ENCODE measurements at places on chromosomes 3 and 15.

- no peak for DNase-seq
Observed at GRCh38 chr3:38383156-38383875, 36.7 kb downstream of the XYLB start.

GRCh38 chr3:16697443-16698147 is 92.4 kb upstream of the DAZL start:
- no peak for DNase-seq

GRCh38 chr3:31968927-31969418 is 12.1 kb downstream of the OSBPL10 start:
- no peak for DNase-seq

GRCh38 chr3:116386168-116386567 is 59.1 kb downstream of the LSAMP start:
- DNase-seq = no peak

GRCh38 chr3:119395923-119396358 is 67.5 kb downstream of the TMEM39A start:
- DNase-seq = no peak

DNA sequence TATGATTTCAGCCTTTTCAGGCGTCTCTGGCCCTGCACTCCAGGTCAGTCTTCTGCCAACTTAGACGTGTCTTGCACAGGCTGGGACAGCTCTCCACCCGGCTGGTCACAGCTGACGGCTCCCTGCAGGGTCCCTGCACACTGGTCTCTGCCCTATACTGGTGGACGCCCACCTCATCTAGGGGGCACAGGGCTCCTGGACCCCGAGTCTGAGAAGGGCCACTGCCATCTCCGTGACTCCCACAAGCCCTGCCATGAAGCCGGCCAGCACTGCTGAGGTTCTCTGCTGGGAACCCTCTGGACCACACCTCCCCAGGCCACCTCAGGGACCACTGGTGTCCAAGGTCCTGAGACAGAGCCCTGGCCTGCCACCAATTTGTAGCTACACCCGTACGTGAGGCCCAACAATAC is 40.5 kb downstream of the CYFIP1 start:
- DNase-seq = no peak

DNA sequence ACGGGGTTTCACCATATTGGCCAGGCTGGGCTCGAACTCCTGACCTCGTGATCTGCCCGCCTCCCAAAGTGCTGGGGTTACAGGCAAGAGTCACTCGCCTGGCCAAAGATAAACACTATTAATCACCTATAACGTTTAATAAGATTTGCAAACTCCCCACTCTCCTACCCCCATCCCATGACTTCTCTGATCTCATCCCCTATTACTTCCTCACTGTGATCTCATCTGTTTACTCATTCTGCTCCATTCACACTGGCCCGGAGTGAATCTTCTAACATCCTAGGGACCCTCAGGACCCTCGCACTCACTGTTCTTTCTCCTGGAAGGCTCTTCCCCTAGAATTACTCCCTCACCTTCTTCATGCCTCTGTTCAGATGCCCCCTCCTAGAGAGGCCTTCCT is 78.9 kb downstream of the DGKG start:
- DNase-seq = no peak

DNA sequence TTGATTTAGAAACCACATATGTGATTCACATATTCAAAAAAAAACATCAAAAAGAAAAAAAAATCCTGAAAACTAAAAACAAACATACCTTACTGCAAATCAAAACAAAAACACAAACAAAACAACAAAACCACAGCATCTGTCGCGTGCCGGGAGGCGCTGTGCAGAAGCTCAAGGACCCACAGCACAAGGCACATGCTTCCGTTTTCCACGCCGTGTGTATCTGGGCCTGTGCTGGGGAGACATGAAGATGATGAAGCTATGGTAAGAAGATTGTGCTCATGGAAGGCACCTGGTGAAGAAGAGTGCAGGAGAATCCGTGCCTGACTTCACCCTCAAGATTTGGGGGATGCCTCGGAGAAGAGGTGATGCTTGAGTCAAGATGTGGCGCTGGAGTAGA is 788.9 kb upstream of the ARRDC4 start:
- DNase-seq = no peak

DNA sequence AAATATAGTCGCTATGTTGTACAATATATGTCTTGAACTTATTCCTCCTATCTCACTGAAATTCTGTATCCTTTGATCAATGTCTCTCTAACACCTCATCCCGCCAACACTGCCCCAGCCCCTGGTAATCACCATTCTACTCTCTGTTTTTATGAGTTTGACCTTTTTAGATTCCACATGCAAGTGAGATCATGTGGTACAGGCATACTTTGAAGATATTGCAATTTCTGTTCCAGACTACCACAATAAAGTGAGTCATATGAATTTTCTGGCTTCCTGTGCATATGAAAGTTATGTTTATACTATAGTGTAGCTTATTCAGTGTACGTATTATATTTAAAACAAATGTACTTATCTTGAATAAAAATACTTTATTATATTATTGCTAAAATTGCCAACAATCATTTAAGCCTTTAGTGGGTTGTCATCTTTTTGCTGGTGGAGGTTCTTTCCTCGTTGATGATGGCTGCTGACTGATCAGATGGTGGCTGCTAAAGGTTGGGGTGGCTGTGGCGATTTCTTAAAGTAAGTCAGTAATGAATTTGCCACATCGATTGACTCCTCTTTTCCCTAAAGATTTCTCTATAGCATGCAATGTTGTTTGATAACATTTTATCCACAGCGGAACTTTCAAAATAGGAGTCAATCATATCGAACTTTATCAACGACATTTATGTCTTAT is 257.2 kb downstream of the NFKBIZ start:
- no peak for DNase-seq

DNA sequence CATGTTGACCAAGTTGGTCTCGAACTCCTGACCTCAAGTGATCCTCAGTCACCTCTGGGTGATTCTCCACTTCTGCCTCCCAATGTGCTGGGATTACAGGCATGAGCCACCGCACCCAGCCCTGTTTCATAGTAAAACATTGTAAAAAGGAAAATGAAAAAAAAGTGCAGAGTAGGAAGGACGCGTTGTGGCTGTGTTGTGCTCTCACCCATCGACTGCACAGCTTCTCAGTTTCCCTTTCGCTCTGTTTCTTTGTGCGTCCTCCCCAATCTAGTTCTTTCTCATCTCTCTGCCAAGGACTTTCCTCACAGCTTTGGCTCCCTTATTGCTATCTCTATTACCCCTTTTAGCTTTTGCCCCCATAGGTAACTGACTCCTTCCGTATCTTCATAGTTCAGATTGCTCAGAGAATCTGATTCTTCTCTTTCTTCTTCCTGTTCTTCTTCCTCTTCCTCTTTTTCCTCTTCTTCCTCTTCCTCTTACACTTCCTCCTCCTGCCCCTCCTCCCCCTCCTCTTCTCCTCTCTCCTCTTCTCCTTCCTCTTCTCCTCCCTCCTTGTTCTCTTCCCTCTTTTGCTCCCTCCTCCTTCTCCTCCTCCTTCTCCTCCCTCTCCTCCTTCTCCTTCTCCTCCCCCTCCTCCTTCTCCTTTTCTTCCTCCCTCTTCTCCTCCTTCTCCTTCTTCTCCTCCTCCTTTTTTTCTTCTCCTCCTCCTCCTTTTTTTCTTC is 81.1 kb upstream of the VGLL4 start:
- no peak for DNase-seq

GRCh38 chr3:126465928-126466544 is 9.7 kb downstream of the ZXDC start:
- no peak for DNase-seq

DNA sequence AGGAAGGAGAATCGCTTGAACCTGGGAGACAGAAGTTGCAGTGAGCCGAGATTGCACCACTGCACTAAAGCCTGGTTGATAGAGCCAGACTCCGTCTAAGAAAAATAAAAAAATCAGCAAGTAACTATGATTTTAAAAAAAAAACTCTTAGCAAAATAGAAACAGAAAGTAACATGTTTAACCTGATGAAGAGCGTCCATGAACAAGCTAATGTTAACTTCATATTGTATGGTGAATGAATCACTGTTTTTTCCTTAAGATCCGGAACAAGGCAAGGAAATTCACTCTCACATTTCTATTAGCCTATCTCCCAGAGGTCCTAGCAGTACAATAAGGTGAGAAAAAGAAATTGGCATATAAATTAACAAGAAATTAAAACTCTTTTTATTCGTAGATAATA is 69.0 kb downstream of the RFX7 start:
- no peak for DNase-seq

DNA sequence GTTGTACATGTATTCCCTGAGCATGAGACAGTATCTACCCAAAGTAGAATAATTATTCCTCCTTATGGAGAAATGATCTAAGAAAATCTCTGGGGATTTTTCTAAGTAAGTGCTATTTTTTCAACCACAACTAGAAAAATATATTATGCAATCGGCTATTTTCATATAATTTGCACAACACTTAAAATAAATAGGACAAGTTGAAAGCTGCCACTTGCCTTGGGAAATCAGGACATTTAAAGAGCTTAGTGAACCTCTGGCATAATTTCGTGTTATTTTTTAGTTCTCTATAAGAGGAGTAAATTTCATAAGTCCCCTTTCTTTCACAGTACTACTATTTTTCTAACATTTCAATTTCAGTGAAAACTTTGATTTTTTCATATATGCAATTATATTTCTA is 672.1 kb downstream of the OTOL1 start:
- no peak for DNase-seq
